Activated CD8-positive, alpha-beta memory T cell treated with anti-CD3 and anti-CD28 coated beads, Interleukin-2, amount 10 ng/mL, durations not matched to agents 7 days and 5 days (primary cell): ENCODE measurements at places on chromosomes 2 and 18. TPM values are rescaled to one million over a fixed set of nuclear protein-coding genes. Genes with fewer than 3 reads are reported as not detected.
A peak's percentile ranks its signal among the peaks of the same experiment; 100 is the strongest.

DNA sequence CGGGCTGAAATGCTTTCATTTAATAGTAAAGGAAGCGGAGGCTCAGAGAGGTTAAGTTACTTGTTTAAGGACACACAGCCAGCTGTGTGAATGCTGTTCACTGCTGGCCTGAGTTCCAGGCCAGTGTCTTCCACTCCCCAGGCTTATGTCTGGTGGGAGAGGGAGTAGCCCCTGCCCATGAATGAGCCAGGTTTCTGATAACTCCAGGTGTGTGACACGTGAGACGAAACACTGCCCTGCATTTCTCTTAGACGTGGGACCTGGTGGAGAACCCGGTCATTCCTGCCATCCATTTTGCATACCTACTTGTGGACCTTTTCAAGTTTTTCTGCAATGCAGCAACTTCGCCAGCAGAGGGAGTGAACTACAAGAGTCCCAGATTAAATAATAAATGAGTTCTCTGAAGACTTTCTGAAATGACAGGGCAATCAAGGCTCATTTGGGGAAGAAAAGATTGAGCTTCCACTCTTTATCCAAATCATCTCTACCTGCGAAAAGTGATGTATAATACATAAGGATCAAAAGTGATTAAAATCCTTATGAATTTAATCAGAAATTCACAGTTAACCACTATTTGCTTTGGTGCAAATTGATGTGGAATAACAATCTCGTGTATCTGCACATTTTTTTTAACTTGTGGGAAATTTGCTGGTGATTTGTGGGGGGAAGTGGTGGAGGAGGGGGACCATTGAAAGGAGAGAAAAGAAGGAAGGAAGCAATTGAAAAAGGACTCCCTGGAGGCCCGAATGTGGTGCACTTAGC lies 79.4 kb upstream of the ASB18 start:
- H3K27ac ChIP-seq, result no peak overlapping the region
- no peak overlapping the region for H3K4me3 ChIP-seq
- H3K4me1 ChIP-seq, result no peaks in the 10 kb centered on the region
- peaks cover 15% of the 10 kb centered on the region for H3K27me3 ChIP-seq

DNA sequence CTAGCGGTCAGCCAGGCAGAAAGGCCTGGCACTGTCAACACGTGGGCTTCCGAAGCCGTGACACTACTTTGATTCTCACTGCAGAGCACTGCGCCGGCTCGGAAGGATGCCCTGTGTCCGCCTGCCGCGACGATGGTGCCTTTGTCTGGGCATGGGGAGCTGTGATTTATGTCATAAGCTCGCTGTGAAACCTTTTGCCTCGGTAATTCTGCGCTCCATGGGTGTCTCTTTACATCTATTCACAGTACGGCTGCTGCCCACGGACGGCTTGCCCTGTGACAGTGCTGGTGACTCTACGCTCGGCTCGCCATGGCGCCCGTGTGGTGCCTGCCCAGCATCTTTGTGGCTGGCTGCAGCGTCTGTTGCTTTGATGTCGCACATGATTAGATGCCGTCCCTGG lies 43.1 kb upstream of the GBX2 start:
- no peak for DNase-seq
- H3K36me3 ChIP-seq, result no peaks in the 10 kb centered on the region
- H3K27ac ChIP-seq, result no peak overlapping the region
- no peaks in the 10 kb centered on the region for H3K4me1 ChIP-seq

DNA sequence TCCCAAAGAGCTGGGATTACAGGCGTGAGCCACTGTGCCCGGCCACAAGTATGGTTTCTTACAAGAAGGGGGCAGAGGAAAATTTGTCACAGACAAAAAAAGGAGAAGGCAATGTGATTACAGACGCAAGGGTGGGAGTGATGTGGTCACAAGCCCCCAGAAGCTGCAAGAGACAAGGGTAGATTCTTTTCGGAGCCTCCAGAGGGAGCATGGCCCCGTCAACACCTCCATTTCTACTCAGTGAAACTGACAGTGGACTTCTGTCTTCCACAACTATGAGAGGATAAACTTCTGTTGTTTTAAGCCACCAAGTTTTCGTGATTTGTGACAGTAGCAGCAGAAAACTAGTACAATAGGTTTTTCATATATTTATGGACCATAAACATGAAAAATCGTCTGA lies 2.1 kb upstream of the TCF7L1 start:
- DNase-seq, result no peak
- peaks cover 61% of the 10 kb centered on the region for H3K27me3 ChIP-seq
- H3K4me1 ChIP-seq, result peaks cover 8% of the 10 kb centered on the region
- H3K27ac ChIP-seq, result no peak overlapping the region
- H3K36me3 ChIP-seq, result no peaks in the 10 kb centered on the region

DNA sequence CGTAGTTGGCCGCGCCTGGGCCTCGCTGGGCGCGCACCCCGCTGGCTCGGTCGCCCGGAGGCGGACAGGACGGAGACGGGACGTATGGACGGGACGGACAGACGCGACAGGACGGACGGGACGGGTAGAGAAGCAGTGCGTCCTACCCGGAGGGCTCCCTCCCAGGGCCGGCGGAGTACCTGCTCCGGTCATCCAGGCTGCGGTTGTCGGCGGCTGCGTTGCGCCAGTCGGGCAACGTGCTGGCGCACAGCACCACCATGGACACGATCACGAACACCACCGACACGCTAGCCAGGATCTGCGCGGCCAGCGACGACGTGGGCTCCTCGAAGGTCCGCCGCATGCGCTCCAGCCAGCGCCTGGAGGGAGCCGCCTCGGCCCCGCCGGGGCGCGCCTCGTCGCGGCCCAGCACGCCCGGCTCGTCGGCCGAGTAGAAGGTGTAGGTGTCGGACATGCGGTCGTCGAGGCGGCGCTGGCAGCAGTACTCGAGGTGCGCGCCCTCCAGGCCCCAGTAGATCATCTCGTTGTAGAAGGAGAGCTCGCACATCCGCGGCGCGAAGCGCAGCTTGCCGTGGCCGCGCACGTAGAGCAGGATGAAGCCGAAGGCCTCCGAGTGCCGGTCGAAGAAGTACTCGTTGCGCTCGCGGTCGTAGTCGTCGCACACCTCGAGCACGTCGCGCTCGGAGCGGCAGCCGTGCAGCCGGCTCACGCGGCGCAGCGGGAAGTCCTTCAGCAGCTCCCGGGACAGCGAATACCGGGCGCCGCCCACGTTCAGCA lies 903 bp downstream of the KCNG3 start:
- DNase-seq, result peak; percentile 47
- no peak overlapping the region for H3K4me3 ChIP-seq
- peaks cover 51% of the 10 kb centered on the region for H3K27me3 ChIP-seq
- H3K27ac ChIP-seq, result no peak overlapping the region
- H3K4me1 ChIP-seq, result peaks cover 11% of the 10 kb centered on the region
- H3K36me3 ChIP-seq, result peaks cover 1% of the 10 kb centered on the region

- no peaks in the 10 kb centered on the region for H3K36me3 ChIP-seq
- H3K27ac ChIP-seq, result no peak overlapping the region
- H3K27me3 ChIP-seq, result peaks cover 2% of the 10 kb centered on the region
- peaks cover 5% of the 10 kb centered on the region for H3K4me1 ChIP-seq
- H3K4me3 ChIP-seq, result no peak overlapping the region
These were observed 138.6 kb downstream of the KLHL29 start for GRCh38 chr2:23523373-23524260.

GRCh38 chr2:125167820-125168219 lies 1142.7 kb downstream of the CNTNAP5 start:
- H3K4me1 ChIP-seq, result no peaks in the 10 kb centered on the region
- H3K27ac ChIP-seq, result no peak overlapping the region

DNA sequence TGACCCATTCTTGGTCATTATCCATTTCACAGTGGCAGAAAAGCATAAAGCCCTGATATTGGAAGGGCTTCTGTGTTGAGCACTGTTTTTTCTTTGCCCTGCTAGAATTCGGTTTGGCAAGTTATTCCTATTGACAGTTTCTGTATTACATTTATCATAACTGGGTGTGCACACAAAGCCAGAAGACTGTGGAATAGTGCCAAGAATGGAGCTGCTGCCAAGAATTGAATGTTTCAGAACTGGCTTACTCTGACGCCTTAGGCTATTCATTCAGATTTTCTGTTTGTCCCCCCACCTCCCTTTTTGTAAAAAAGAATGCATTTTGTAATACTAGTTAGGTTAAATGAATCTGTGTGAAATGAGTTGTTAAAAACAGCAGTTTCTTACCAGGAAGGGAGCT lies 12.7 kb downstream of the KDM3A start:
- H3K4me3 ChIP-seq, result no peak overlapping the region
- H3K27ac ChIP-seq, result no peak overlapping the region
- DNase-seq, result no peak
- no peaks in the 10 kb centered on the region for H3K27me3 ChIP-seq

GRCh38 chr2:44546459-44547127 lies 184.8 kb downstream of the CAMKMT start:
- no peak overlapping the region for H3K27ac ChIP-seq
- H3K4me3 ChIP-seq, result no peak overlapping the region
- DNase-seq, result no peak
- no peaks in the 10 kb centered on the region for H3K27me3 ChIP-seq
- H3K4me1 ChIP-seq, result peaks cover 17% of the 10 kb centered on the region

GRCh38 chr18:49025767-49026500 lies 75.2 kb upstream of the SMAD7 start:
- peaks cover 16% of the 10 kb centered on the region for H3K4me1 ChIP-seq
- no peak overlapping the region for H3K4me3 ChIP-seq
- H3K27me3 ChIP-seq, result peaks cover 6% of the 10 kb centered on the region
- peak overlapping the region; percentile 60 for H3K27ac ChIP-seq
- peak; percentile 35 for DNase-seq
- no peaks in the 10 kb centered on the region for H3K36me3 ChIP-seq

GRCh38 chr18:55473058-55473457 lies 114.9 kb downstream of the TCF4 start:
- H3K4me1 ChIP-seq, result peaks cover 7% of the 10 kb centered on the region
- H3K27me3 ChIP-seq, result peaks cover 8% of the 10 kb centered on the region
- H3K27ac ChIP-seq, result no peak overlapping the region
- H3K36me3 ChIP-seq, result peaks cover 2% of the 10 kb centered on the region
- H3K4me3 ChIP-seq, result no peak overlapping the region
- DNase-seq, result no peak

DNA sequence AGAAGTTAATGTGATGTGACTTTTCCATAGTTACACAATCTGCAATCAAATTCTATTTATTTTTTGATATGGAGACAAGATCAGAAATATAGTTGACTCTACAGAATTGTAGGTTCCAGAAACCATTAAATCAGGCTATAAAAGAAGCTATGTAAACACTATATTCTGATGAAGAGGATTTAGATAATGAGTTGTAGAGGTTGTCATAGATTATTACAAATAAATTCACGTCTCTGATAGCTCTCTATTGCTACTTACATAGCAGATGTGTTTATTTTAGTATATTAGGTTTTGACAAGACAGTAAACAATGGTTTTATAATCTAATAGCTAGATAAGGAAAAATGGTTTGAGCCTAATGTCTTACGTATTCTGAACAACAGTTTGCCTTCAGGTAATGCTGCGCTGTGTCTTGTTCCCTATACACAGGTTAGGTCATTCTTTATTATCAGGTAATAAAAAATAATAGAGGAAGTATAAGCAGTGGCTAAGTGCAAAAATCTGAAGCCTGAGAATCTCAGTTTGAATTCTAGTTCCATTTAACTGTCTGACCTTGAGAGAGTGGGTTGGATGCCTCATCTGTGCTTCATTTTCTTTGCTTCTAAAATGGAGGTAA lies 93.4 kb downstream of the PPP1R1C start:
- peaks cover 18% of the 10 kb centered on the region for H3K27me3 ChIP-seq
- H3K4me1 ChIP-seq, result peaks cover 2% of the 10 kb centered on the region
- no peak overlapping the region for H3K4me3 ChIP-seq
- H3K27ac ChIP-seq, result no peak overlapping the region

GRCh38 chr18:12038082-12038638 lies 55.5 kb upstream of the ANKRD62 start:
- peak overlapping the region; percentile 45 for H3K4me3 ChIP-seq
- H3K36me3 ChIP-seq, result no peaks in the 10 kb centered on the region
- peaks cover 17% of the 10 kb centered on the region for H3K27me3 ChIP-seq
- no peak for DNase-seq
- H3K27ac ChIP-seq, result no peak overlapping the region

DNA sequence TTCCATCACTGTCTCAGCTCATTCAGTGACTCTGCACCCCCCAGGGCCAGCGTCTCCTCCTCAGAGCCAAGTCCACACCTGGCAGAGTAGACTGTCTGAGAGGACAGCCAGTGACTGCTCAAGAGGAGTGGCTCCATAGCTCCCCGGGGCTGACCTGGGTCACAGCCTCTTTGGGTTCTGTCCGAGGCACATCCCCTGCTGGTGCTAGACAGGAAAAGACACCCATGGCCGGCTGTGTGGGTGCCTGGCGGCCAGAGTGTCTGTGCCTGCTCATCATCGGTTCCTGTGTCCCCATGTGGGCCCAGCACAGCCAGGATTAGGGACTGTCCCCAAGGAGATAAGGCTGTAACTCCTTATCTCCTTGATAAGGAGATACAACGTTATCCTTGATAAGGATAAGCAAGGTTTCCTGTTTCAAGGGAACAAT lies 3.5 kb upstream of the CROCC2 start:
- H3K27ac ChIP-seq, result no peak overlapping the region
- H3K4me1 ChIP-seq, result no peaks in the 10 kb centered on the region
- no peak for DNase-seq
- no peaks in the 10 kb centered on the region for H3K36me3 ChIP-seq

GRCh38 chr2:45869165-45869501 lies 217.7 kb downstream of the PRKCE start:
- no peak overlapping the region for H3K27ac ChIP-seq
- no peak overlapping the region for H3K4me3 ChIP-seq
- peaks cover 2% of the 10 kb centered on the region for H3K36me3 ChIP-seq
- no peak for DNase-seq
- H3K4me1 ChIP-seq, result peaks cover 59% of the 10 kb centered on the region

GRCh38 chr2:226334981-226335720 lies 464.5 kb downstream of the IRS1 start:
- DNase-seq, result no peak
- H3K4me1 ChIP-seq, result no peaks in the 10 kb centered on the region
- peaks cover 5% of the 10 kb centered on the region for H3K27me3 ChIP-seq
- H3K4me3 ChIP-seq, result no peak overlapping the region
- no peaks in the 10 kb centered on the region for H3K36me3 ChIP-seq
- no peak overlapping the region for H3K27ac ChIP-seq

GRCh38 chr2:197378494-197379307 lies 56.1 kb downstream of the SF3B1 start:
- H3K27me3 ChIP-seq, result peaks cover 2% of the 10 kb centered on the region
- no peak overlapping the region for H3K4me3 ChIP-seq
- no peaks in the 10 kb centered on the region for H3K36me3 ChIP-seq
- H3K4me1 ChIP-seq, result peaks cover 27% of the 10 kb centered on the region
- peak; percentile 72 for DNase-seq
- H3K27ac ChIP-seq, result no peak overlapping the region

DNA sequence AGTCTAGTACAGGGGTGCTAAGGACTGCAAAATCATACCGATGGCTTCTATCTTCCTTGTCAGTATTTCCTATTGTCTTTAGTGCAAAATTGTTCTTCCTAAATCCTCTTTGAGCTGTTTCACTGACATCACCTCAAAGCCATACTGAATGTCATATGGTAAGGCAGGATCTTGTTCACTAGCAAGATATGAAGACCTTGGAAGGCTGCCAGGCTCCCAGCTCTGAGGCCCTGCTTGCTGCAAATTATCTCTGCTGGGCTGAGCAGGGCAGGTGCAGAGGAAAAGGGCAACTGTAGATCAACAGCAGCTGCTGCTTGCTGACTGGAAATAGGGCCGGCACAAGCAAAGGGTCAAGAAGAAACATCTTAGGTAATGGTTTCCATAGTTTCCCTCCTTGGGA lies 58.2 kb downstream of the PMAIP1 start:
- peaks cover 5% of the 10 kb centered on the region for H3K27me3 ChIP-seq
- H3K27ac ChIP-seq, result no peak overlapping the region
- DNase-seq, result no peak
- H3K36me3 ChIP-seq, result peaks cover 2% of the 10 kb centered on the region

KCNJ3 gene
- total RNA-seq, result not detected

MRPL30 gene
- 26.2 TPM for total RNA-seq

RNPEPL1 gene
- 101 TPM for total RNA-seq

XIRP2 gene
- not detected for total RNA-seq

LRRTM1 gene
- not detected for total RNA-seq

IL36B gene
- total RNA-seq, result not detected

SCG2 gene
- not detected for total RNA-seq

FAM136A gene
- total RNA-seq, result 39.7 TPM

GAREM1 gene
- not detected for total RNA-seq

KIAA2012 gene
- not detected for total RNA-seq

C2orf15 gene
- 0.58 TPM for total RNA-seq
